ENCODE measurements at places on chromosomes 5 and 9.
A peak's percentile ranks its signal among the peaks of the same experiment; 100 is the strongest.

DNA sequence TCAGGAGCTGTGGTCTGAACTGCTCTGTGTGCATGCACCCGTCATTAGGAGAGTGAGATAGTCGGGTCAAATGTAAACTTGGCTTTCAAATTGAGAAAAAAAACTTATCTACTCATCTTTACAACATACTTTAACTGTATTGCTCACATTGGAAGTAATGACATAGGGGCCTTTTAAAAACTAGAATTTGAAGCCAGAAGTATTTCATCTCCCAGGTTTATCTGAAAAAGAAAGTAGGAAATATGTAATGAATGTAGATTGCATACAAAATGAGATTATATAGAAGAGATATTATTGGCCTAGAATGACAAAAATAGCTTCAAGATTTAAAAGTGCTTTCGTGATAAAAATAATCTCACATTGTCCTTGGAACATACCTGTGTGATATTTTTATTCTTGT is 24.3 kb downstream of the RGS7BP start:
- DNase-seq = no peak

DNA sequence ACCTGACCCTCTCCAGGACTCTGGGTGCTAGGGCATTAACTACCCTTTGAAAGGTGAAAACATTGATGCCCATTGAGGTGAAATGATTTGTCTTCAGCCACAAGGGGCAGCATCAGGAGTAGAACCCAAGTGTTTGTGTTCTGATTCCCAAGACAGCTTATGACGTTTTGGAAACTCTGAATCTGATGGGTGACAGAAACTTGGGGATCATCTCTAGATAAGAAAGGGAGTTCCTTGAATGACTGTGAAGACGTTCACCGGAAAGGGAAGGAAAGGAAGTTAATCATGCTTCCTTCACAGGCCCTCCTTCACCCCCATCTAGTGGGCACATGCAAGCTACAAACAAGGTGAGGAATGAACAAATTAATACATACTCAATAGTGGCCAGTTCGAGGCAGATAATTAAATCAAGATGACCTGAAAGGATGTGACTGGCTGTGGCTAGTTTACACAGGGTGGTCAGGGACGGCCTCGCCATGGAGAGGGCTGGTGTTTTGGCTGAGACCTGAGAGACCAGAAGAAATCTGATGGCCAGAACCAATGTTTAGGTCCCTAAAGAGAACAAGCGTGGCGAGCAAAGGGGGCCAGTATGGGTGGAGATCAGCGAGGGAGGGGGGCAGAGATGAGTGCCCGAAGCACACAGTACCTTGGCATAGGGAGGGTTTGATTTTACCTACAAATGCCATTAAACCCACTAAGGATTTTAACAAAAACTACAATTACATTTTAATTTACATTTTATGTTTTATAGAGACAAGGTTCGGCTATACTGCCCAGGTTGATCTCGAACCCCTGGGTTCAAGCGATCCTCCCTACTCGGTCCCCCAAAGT is 937 bp upstream of the SLC26A2 start:
- DNase-seq = peak; percentile 14

GRCh38 chr5:173625673-173626504 is 9.4 kb upstream of the BOD1 start:
- no peak for DNase-seq

DNA sequence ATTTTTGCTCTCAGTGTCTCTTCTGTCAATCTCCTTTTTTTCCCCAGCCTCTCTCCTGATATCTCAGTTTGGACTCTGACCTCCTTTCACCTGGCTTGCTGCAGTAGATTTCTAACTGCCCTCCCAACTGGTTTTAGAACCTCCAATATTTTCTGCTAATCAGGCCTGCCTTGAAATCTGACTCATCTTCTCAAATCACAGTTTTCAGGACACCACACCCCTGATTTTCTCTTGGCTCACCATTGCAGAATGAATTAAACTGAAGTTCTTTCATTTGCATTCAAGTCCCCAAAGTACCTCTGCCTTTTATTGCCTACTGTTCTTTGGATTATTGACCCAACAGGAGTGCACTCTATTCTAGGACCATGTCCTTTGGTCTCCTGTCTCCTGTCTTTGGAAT is 310.4 kb upstream of the TRPC7 start:
- no peak for DNase-seq

- DNase-seq = no peak
Measured at GRCh38 chr5:40022057-40022456, 597.3 kb upstream of the DAB2 start.

- DNase-seq = no peak
Measured at GRCh38 chr9:116278326-116278725, 124.7 kb downstream of the PAPPA start.

DNA sequence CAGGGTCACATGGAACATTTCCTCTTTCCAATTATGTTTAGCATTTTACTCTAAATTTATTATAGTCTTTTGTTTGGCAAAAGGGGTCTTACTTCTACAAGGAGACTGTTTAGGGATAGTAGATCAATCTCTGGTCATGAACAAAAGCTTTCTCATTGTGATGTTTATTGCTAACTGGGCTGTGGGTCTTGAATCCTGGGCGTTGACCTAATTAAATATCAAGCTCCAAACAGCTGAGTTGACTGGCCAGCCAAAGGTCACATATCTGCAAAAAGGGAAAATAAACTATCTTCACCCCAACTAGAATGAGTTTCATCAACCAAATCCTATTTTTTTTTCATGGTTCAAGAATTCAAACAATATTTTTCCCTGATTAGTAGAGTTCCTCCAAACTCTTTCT is 245.4 kb upstream of the TUT7 start:
- DNase-seq = no peak

- no peak for DNase-seq
Measured at GRCh38 chr5:114184006-114184405, 177.9 kb upstream of the KCNN2 start.

DNA sequence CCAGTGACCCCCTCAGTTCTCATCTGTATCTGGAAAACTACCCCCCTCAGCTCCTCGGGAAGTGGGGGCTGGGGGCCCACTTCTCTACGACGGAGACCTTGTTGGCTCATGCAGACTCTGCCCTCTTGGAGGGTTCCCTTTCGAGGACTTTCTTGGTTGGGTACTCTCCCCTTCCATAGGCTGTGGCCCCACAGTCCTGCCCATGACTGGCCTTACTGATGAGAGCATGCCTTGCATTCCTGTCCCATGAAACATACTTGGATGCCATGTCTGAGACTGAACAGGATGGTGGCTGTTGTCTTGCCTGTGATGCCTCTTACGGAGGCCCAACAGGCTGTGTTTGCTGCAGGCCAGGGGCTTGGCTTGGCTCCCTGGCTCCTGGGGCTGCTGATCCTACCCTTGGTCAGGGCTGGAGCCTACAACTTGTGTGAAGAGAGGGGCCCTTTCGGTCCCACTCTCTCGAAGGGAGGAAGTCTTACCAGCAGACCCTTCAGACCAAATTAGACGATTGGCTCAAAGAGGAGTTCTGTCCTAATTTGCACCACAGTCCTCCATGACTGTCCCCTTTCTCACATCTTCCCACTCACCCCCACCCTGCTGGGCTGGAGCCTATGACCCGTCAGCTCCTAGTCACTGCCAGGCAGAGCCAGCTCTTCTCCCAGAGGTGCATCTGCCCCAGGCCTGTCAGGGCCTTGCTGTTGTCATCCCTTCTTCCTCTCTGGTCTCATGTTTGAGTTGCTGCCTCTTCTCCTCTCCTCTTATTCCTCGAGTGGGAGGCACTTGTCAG is 109.9 kb downstream of the CACNA1B start:
- DNase-seq = no peak

GRCh38 chr5:169116961-169117461 is 183.9 kb downstream of the SLIT3 start:
- no peak for DNase-seq

GRCh38 chr5:108084105-108084504 is 297.8 kb downstream of the FBXL17 start:
- DNase-seq = no peak

DNA sequence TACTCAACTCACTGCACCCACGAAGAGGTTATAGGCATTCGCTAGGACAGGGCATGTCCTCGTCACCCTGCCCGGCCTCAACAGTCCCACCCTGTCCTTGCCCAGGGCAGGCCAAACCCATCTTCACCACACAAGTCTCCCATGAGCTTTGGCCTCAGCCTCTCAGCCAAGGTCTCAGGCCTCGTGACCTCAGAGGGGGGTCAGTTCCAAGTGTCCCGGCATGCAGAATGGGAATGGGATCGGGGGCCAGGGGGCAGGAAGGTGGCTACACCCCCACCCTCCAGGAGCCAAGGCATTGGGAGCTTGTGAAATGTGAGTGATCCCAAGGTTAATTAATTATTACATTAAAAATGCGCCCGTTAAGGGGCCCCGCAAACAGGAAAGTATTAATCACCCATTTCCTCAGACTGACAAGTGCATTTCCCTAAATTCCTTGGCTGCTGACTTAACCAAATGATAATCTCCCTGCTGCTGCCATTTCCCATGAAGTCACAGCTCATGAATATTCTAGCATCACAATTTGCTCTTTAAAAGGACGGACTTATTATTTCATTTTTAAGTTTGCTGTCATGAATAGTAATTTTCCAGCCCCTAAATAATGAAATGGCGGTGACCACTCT is 8.0 kb upstream of the UBAC1 start:
- no peak for DNase-seq

- no peak for DNase-seq
Measured at GRCh38 chr9:135567311-135567710, 5.8 kb downstream of the PAEP start.

DNA sequence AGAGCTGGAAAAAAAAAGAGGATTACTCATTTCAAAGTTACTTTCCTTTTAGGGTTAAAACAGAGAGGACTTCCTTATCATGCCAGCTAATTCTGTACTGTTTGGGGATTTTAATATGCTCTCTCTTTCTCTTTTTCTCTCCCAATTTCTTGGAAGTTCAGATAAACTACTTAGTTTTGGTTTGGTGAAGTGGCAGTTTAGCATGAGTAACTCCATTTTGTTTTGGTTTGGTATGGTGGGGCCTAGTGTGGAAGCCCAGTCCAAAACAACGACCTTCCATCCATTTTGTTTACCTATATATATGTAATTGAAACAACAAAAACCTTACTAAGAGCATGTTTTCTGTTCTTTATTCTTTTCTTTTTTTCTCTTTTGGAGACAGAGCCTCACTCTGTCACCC is 3.7 kb upstream of the BSPRY start:
- DNase-seq = no peak

GRCh38 chr9:115980502-115980901 is 173.1 kb upstream of the PAPPA start:
- no peak for DNase-seq
